D721Med (cell line): ENCODE measurements at places on chromosomes 1 and 21.

- DNase-seq: no peak
These were observed 4.1 kb upstream of the PTAFR start for GRCh38 chr1:28180306-28181305.

DNA sequence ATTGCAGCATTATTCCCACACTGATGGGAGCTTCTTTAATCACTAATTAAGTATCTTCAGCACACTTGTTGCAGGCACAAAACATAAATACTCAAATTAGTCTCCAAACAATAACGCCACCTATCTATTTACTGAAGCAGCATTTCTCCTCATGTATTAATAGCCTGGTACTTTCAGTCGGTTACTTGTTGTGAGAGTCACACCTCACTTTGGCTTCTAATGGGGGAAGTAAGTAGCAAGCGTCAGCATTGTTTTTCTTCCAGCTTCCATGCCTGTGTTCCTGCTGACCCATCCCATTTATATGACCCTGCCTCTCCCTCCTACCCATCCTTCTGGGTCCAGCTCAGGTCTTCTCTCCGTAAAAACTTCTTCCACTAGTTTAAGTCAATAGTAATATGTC is 31.9 kb upstream of the DENND1B start:
- DNase-seq: no peak

GRCh38 chr1:55854911-55855310 is 639.7 kb upstream of the USP24 start:
- no peak for DNase-seq

GRCh38 chr1:245871191-245871590 is 635.9 kb downstream of the SMYD3 start:
- DNase-seq: no peak

- DNase-seq: no peak
These were observed 30.2 kb upstream of the CD101 start for GRCh38 chr1:116971258-116971860.

- DNase-seq: peak; percentile 99
These were observed 47.3 kb downstream of the H3-3A start for GRCh38 chr1:226109829-226110248.

GRCh38 chr1:8089535-8090228 is 63.6 kb upstream of the ERRFI1 start:
- DNase-seq: no peak

DNA sequence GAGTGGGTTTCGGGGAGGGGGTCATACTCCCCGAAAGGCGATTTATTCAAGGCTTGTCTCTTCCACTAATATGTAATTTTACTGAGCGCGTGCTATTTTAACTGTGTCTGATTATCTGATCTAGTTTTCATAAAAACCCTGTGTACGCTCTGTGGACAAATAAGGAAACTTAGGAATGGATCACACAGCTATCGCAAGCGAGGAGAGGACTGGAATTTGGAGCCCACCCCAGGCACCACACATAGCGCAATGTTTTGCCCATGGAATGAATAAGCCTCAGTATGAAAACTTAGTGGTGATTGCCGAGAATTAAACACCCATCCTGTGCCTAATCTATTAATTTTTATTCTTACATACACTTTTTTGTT is 9.8 kb upstream of the RAB42 start:
- no peak for DNase-seq

GRCh38 chr21:15472108-15473040 is 257.4 kb upstream of the USP25 start:
- DNase-seq: no peak
